NCI-H2081 treated with DMSO at 0.1 percent for 48 hours (cell line): ENCODE measurements at places on chromosomes 1 and 21.

DNA sequence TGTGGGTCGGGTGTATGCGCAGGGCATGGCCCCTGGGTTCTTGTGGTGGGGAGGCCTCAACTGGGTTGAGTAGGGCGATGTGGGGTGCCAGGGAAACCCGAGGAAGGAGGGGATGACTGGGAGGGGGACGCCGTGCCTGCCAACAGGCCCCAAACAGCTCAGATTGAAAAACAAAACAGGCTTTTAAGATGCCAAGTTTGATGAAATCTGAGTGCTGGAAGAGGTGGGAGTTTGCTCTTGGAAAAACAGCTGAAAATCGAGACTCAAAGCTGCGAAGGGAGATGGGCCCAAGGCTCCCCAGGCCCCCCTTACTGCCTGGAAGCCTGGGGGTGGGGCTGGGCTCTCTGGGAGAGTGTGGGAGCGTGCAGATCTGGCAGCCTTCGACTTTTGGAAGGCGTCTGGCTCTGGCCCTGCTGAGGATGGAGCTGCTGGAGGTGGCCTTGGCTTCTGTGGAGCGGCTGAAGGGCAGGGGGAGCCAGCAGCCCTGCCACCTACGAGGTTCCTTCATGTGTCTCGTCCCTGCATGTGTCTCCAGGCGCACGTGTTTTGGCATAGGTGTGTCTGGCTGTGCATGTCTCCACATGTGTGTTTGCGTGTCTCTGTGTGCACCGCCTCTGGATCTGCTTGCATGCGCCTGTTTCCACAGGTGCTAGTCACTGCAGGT, 33.3 kb downstream of the PTPRF start:
- DNase-seq = no peak

DNA sequence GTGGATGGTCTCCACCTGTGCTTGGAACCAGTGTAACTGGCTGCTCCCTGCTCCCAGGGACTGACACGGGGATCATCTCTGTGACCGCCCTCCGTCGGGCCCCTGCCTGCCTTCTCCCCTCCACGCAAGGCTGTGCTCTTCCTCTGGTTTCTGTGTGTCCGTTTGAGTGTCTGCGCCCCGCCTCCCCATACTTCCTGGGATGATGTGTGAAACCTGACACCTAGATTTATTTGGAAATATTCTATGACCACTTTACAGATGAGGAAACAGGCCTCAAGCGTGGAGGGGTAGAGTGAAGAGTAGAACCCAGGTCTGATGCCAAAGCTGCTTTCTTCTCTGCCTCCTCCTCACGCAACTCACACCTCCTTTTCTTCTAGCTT, 24.3 kb downstream of the LDLRAP1 start:
- DNase-seq = no peak

DNA sequence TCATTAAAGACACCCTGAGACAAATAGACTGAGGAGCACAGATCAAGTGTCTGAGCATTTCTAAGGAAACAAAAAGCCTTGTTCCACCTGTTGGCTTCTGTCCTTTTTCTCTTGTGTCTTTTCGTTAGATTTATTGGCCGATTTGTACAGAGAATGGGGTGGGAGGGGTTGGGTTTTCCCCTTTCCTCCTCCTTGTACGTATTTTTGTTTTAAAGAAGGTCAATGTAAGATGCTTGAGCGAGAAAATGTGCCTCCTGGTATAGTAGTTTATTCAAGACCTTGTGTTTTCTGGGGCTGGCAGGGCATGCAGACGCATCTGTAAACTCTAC, 1.2 kb downstream of the BCL9 start:
- no peak for DNase-seq

GRCh38 chr1:187817782-187818181, 989.0 kb downstream of the PLA2G4A start:
- no peak for DNase-seq

GRCh38 chr1:214330222-214330621, 49.3 kb downstream of the SMYD2 start:
- DNase-seq = no peak

- no peak for DNase-seq
Observed at GRCh38 chr1:171257607-171258076, 9.3 kb downstream of the FMO1 start.

DNA sequence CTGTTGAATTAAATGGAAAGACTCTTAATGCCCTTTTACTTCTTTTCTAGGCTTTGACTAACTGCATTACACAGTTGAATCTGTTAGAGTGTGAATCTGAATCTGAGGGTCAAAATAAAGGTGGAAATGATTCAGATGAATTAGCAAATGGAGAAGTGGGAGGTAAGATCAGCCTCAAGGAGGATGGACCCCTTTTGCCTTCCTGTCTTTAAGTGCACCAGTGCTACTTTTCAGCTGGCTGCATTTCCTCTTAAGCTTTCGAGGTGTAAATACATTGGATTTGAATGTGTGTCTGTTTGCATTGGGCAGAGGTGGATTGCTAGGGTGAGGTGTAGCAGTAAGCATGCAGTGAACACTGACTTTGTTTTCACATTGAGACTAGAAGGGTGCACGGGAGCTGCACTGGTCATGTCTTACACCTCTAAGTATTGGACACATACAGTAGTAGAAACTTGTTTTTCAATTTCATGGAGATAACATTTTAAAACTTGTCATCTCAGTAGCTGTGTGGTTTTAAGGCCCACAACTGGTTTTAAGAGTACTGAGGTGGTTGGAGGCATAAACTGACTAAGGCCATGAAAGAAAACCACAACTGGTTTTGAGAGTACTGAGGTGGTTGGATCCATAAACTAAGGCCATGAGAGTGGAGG, 35.4 kb downstream of the MIA3 start:
- no peak for DNase-seq

- DNase-seq = no peak
Observed at GRCh38 chr1:23751050-23751814, 8.0 kb downstream of the ELOA start.

DNA sequence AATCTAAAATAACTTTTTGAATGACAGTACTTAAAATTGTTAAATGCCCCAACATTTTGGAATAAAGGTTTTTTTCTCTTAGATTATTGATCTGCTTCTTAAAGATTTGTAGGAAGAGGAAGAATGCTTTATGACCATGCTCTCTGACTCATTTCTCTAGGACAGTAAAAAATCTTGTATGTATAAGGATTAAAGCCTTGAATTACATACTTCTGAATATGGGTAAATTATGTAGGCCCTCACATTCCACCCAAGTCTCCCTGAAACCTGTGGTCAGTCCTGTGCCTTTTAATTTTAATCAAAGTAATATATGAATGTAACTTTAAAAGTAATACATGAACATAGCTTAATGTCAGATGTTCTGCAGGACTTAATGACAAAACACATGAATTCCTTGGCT, 50.5 kb downstream of the ABCD3 start:
- DNase-seq = no peak

- DNase-seq = no peak
Observed at GRCh38 chr1:239815074-239815473, 276.6 kb upstream of the FMN2 start.
